ENCODE measurements at places on chromosomes 3 and 15. TPM values are rescaled to one million over a fixed set of nuclear protein-coding genes. Genes with fewer than 3 reads are reported as not detected.
A peak's percentile ranks its signal among the peaks of the same experiment; 100 is the strongest.

PLCB2 gene
- total RNA-seq = 195 TPM

GOLGA6D gene
- total RNA-seq = not detected

RAB7A gene
- 226 TPM for total RNA-seq

CP gene
- total RNA-seq = not detected

GATM gene
- 2.0 TPM for total RNA-seq

ANKRD63 gene
- total RNA-seq = 0.17 TPM

MITF gene
- total RNA-seq = 0.10 TPM

DNAJA4 gene
- 31.2 TPM for total RNA-seq

KCNAB1 gene
- not detected for total RNA-seq

TRIP4 gene
- total RNA-seq = 22.1 TPM

COMMD2 gene
- total RNA-seq = 30.9 TPM

PLD1 gene
- 0.94 TPM for total RNA-seq

PLSCR4 gene
- not detected for total RNA-seq

VEPH1 gene
- total RNA-seq = not detected

DNA sequence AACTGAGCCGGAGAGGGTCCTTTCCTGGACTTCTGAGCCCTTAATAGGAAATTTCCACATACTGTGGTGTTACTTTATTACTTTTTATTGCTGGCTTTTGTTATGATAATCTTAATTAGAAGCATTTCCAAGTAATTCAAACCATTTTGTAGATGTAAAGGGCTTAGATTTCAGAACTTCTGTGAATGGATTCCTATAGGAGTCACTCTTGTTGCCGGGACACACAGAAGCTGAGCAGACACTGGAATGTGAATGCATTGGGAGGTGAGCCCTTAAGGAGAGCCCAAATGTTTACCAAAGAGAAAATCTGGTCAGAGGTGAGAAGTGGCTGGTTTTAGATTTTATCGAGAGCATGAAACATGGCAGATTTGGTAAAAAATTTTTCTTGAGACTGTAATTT is 87.4 kb downstream of the FNDC3B start:
- no peak for DNase-seq

DNA sequence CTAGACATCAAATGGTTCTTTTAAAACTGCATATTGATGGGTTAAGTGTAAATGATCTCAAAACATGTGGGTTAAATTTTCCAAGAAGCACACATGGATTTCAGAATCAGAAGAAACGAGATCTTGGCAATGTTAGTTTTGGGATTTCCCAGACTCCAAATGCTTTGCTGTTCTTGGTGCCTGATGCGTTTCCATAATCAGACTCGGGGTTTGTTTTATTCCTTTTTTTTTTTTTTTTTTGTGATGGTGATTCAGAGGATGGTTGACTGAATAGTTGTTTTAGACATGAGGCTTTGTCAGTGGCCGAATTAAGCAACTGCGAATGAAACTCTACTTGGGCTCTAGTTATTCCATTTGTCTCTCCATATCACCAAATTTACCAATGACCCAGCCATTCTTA is 52.2 kb upstream of the FAM98B start:
- DNase-seq = no peak

GRCh38 chr15:74589826-74590225 is 25.8 kb upstream of the CLK3 start:
- no peak for DNase-seq

- DNase-seq = no peak
Measured at GRCh38 chr3:116863822-116864589, 154.4 kb downstream of the TUSC7 start.

GRCh38 chr3:13876451-13877100 is 3.3 kb downstream of the WNT7A start:
- DNase-seq = no peak

GRCh38 chr3:99484871-99485270 is 153.5 kb upstream of the COL8A1 start:
- no peak for DNase-seq

DNA sequence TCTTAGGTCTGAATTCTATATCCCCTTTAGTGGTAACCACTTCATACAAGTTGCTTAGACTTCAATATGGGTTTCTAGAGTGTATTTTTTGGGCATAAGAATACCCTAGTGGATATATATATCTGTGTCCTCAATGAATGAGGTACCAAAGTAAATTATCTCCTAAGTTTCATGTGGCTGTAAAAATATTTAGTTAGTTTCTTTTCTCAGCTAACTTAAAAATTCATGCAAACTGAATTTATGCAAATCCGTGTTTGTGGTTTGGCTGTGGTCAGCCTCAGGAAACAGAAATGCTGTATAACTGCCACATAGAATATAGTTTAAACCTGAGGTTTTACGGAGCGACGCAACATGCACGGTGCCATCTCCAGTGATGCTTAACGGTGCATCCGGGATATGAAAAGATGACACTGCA is 80.3 kb downstream of the PEX5L start:
- peak; percentile 65 for DNase-seq

DNA sequence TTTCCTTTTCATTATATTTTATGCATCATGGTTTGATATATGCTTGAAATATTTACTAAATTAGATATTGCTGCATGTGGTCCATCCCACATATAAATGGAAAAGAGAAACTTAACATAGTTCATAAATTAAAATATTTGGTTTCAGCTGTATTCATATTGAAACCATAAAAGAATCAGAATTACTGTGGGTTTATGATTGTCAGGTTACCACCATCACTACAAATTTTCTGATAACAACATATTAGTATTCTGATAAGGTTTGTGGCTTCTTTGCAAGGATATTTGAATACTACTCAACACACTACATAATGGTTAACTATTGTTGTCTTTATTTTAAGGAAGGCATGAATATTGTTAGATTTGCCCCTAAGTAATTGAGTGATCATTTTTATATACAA is 235.5 kb downstream of the UBE2E2 start:
- DNase-seq = no peak

DNA sequence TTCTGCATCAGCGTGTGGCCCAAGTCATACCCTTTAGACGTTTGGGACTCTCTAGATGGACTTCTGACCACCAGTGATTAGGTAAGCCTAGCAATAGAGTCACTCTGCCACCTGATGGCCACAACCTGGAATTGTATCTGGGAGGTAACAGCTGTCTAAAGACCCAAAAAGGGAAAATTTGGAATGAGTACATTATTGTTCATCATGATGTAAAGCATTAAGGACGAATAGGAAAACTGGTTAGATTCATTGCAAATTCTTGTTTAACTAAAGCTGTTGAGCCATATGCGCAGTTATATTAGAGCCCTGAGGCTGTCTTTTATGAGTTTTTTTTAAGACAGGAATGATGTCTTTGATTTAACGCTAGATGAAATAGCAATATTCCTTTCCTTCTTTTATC is 63.6 kb downstream of the FAM81A start:
- DNase-seq = no peak

- DNase-seq = peak; percentile 11
Measured at GRCh38 chr3:128698211-128699047, 27.6 kb upstream of the RAB7A start.

GRCh38 chr3:117630885-117631284 is 921.3 kb downstream of the TUSC7 start:
- DNase-seq = no peak

DNA sequence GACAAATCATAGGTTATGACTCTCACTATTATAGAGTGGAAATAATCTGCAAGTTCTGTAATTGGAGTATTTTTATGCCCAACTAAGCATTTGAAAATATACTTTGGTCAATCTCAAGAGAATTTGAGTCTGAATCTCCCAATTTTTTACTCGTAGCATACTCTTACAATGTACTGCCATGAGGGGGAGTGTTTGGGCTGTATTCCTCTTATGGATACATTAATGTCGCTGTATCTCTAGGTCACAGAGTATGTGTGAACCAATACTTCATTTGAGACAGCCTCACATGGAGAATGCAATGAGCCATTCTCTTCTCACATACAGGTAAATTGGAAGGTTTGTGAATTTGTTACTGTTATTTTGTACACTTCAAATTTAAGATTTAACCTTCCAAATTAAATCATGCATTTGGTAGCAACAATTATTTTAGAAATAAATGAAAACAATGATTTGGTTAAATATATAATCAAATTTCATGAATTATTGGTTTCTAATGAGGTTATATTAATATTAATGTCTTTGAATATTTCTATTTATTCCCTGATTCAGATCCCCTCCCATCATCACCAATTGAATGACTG is 5.5 kb upstream of the CD200 start:
- DNase-seq = peak; percentile 73

DNA sequence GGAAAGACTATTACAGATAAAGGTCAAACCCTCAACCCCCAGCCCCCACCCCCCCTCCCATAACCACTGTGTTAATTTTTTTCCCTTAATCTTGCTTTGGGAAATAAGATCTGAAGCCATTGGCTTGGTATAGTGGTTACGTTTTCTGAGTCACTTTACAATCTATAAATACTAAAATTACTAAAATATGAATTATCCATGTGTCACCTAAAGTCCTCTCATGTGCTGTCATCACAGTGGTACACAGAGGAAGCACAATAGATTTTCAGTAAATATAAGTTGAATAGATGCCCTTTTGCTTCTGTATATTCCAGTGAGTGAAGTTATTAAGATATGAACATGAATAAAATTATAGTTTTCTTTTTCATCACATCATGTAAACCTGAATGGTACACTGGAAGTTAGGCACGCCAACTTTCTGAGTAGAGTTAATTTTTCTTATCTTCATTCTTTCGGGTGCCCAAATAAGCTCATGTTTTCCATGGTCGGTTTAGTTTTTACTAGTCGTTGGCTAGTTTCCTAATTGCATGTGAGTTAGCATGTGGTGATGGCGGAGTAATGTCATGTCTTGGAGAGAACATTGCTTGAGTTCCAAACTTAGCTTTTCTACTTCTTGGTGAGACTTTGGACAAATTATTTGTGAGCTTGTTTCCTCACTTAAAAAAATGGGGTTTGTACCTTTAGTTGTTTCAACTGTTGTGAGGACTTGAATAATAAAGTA is 11.5 kb downstream of the PPP4R2 start:
- no peak for DNase-seq

DNA sequence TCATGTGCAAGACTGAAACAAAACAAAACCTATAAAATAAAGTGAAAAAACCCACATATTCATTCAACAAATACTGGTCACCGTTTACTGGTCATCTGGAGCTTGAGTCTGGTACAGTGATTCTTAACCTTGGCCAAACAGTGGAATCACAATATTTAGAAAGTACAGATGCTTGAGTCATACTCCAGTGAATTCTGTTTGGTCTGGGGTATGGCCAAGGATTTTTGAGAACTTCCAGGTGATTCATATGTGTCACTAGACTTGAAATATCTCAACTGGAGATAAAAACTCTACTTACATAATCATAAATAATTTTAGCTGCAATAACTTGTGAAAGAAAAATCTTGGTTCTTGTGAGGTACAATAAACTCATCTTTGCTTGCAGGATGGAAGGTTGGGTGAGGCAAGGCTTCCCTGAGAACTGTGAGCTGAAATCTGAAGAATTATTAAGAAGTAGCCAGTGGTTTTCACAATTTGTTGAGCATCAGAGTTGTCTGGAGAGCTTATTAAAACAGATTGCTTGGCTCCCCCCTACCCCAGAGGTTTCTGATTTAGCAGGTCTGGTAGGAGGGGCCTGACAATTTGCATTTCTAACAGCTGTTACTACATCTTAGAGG is 9.6 kb downstream of the NEK11 start:
- no peak for DNase-seq

DNA sequence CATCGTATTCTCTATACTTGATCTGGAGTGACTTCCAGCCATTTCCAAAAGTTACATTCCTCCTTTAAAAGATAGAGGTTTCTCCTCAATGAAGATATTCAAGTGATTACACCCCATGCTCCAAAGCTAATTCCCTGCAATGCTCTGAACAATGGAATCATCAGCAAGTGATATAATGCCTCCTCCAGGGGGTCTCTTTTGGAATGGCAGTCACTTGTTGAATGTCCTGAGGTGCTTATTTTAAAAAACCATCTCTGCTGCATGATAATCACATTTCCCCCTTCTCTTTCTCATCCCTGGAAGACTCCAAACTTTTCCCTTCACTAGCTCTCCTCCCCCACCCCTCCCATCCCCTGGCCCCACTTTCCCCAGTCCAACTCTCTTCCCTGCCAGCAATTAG is 2.6 kb downstream of the LHFPL4 start:
- DNase-seq = no peak

DNA sequence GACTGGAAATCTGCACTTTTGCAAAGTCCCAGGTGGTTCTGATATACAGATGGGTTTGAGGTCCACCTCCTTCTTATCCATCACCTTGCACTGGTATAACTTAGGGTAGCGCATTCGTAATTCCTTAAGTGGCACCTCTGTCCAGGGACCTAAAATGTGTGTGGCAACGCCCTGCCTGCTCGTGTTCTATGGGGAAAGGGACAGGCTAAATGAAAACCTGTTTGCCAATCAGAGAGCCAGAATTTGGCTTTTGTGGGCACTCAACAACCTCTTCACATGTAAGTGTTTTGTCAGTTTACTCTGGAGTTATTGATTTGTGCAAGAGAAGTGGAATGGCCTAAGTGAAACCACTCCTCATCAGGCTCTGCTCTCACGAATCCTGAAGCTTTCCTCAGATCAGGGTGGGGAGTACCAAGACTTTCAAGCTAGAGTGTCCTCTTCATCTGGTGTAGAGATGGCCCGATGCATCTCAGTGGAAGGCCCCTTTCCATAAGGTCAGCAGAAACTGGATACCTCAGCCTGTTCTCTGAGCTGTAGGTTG is 138.3 kb downstream of the ALDH1A2 start:
- no peak for DNase-seq

DNA sequence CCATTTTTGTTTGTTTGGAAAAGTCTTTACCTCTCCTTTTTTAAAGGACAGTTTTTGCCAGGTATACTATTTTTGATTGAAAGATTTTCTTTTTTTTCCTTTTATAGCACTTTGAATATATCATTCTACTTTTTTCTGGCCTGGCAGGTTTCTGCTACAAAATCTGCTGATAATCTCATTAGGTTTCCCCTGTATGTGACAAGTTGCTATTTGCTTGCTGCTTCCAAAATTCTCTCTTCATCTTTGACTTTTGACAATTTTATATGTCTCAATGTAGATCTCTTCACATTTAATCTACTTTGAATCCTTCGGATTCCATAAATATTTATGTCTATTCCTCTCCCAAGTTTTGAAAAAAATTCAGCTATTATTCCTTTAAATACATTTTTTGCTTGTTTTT is 838.5 kb downstream of the IGSF11 start:
- no peak for DNase-seq

- DNase-seq = no peak
Measured at GRCh38 chr15:41928637-41929620, 35.1 kb upstream of the SPTBN5 start.

- DNase-seq = no peak
Measured at GRCh38 chr15:72368899-72369298, 6.9 kb downstream of the HEXA start.
